ENCODE measurements at places on chromosomes 7 and 10.

- DNase-seq = no peak
Observed at GRCh38 chr10:61888744-61889143, 12.8 kb upstream of the ARID5B start.

DNA sequence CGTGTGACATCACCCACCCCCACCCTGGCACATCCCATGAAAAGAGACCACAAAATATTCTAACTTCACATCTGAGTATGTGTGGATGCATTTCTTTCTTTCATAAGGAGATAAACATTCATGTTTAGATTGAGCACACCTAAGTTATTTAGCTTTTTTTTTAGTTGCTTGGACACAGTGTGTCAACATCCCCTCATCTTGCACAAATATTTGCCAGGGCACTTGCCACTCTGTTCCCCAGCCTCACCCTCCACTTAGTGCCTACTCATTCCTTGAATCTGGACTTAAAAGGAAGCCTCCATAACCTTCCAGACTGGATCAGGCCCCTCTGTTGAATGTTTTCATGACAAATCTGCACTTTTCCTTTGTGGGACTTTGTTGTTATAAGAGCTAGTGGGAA is 338.9 kb upstream of the IGFBP3 start:
- peak; percentile 19 for DNase-seq

DNA sequence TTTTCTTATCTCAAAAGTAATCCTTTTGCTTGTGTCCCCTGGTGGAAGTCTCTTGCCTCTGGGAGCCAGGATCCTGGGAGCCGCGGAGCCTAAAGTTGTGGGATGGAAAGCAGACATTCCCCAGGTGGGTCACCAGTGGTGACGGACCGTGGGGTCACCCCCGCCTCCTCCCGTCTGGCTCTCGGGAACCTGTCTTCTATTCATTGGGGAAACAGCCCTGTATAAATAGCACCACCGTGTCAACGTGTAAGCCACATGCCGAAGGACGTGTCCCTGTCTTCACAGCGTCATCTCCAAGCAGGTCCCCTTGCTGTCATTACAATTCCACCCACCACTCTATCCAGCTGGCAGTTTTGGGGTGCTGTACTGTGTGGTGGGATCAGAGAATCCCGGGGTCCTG is 87.5 kb downstream of the ELFN1 start:
- no peak for DNase-seq

DNA sequence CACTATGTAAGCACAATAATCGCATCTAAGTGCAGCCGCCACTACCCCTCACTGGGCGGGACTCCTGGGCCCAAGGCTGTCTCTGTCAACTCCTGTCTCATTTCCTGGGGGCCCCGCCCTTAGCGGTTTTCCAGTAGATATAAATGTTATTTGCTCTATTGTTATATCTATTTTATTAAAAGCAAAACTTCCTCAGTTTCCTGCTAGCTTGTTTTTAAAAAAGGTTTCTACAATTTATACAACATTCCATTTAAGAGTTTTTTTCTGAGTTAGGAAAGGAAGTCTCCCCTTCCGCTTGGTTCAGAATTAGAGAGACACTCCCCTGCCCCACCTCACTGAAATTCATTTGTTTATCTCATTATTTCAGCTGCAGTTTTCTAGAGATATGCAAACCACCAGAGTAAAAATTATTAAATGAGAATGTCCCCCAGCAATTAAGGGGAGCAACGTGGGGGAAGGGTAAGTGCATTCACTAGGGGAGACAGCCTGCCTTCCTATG is 82.7 kb downstream of the RAMP3 start:
- no peak for DNase-seq

DNA sequence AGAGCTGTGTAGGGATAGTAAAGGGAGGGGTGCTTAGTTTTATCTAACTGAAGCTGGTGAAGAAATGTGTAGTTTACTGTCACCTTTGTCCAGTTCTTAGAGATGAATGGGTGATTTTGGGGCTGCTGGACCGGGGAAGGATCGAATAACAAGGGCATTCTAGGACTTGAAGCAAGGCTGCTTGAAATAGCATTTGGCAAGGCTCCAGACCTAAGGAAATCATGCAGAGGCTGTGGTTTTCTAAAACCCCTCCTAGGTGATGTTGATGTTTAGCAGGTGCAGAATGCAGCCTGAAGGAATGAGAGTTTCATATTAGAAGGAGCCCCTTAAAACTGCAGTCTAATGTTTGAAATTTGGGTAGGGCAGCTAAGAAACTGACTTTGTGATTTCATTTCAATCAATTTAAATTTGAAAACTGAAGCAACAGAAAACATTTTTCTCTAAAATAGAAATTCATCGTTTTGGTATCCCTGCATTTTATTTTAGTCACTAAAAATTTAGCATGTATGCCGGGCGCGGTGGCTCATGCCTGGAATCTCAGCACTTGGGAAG is 68.5 kb downstream of the TET1 start:
- DNase-seq = peak; percentile 33

- no peak for DNase-seq
Observed at GRCh38 chr10:103986360-103986759, 19.4 kb downstream of the SLK start.

DNA sequence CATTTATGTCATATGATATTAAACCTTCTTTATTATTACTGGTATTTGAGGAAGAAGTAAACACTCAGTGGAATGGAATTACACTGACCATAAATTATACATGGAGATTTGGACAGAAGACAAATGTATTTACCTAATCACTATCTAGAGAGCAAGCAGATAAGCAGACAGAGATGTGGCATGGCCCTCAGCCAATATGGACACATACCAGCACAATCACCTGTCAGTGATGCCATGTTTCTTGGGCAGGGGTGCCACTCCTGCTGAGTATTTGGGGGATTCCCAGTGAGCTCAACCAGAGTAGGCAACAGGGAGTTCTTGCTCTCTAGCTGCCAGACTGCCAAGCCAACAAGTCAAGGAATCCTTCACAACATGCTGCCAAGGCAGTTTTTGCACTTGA is 866.3 kb upstream of the LRRN3 start:
- no peak for DNase-seq
